ENCODE measurements at places on chromosomes 11 and 22.
A peak's percentile ranks its signal among the peaks of the same experiment; 100 is the strongest.

DNA sequence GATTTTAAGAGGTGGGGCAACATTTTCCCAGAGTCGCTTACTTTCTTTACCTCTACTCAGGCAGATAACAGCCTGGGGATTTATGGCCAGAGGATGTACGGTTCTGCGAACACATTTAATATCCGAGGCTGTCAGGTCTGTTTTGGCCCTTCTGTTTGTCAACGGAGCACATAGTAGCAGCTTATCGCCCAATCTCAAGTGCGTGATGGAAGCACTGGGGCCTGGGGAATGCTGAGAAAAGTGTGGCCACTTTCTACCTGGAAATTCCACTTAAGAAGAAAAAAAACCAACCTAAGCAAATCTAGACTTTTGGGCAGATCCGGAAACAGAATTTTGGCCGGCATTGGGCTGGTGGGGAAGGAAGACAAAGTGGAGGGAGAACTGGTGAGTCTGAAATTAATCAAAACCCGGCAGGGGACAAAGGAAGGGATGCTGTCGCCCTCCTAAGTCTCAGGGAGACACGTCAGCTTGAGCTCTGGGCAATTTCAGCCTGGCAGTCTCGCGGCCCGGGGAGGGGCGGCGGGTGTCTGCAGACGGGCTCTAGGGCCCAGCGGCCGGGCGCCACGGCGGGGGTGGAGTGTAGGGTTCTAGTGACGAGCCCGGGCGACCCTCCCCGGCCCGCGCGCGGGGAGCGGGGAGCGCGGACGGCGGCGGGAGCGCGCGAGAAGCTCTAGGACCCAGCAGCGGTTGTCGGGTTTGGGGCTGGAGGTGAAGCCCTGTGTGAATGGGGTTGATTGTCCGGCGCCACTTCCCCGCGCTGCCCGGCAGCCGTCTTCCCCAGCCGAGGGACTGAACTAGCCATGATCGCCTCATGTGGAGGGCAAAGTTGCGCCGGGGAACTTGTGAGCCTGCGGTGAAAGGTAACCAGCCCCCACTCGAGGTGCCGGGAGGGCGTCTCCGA lies at the start of gene AMOTL1:
AMOTL1 (plus strand) TSS at position 656 of the 901 bp plus-strand sequence; CDS start at position 812, 156 bp downstream.
- peak; percentile 99 for DNase-seq

GRCh38 chr11:66546966-66547661 lies 411 bp downstream of the ACTN3 start:
- peak; percentile 56 for DNase-seq

GRCh38 chr11:10730151-10730550 lies 20.9 kb upstream of the CTR9 start:
- DNase-seq: peak; percentile 36

DNA sequence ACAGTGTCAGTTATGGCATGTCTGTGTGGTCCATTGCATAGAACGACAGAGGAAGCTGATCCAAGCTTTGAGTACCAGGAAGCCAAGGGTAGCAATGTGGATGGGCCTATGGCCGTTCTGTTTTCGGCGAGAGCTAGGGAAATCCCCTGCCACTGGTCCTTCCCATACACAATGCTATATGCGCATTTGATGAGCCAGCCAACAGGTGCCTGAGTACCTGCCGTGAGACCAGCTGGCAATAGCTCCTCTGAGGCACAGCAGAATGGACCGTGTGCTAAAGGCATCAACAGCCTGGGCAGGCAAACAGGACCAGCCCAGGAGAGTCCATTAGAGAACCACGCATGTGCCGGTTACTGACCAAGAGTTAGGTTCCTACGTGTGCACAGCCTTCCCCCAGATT lies 753.0 kb downstream of the NTM start:
- DNase-seq: no peak

GRCh38 chr22:50165436-50166123 lies 5.0 kb upstream of the PANX2 start:
- no peak for DNase-seq

- DNase-seq: no peak
These were observed 238.2 kb downstream of the SOX6 start for GRCh38 chr11:16117989-16118756.

- DNase-seq: peak; percentile 93
These were observed 23.9 kb upstream of the TCF20 start for GRCh38 chr22:42294034-42294985.

- DNase-seq: peak; percentile 71
These were observed 1.4 kb downstream of the NECTIN1 start for GRCh38 chr11:119727523-119728151.

GRCh38 chr11:93939084-93939760 lies 81.9 kb upstream of the HEPHL1 start:
- no peak for DNase-seq

GRCh38 chr11:119844808-119845207 lies 115.8 kb upstream of the NECTIN1 start:
- no peak for DNase-seq

- no peak for DNase-seq
These were observed 60.5 kb downstream of the DDI1 start for GRCh38 chr11:104096900-104097299.

DNA sequence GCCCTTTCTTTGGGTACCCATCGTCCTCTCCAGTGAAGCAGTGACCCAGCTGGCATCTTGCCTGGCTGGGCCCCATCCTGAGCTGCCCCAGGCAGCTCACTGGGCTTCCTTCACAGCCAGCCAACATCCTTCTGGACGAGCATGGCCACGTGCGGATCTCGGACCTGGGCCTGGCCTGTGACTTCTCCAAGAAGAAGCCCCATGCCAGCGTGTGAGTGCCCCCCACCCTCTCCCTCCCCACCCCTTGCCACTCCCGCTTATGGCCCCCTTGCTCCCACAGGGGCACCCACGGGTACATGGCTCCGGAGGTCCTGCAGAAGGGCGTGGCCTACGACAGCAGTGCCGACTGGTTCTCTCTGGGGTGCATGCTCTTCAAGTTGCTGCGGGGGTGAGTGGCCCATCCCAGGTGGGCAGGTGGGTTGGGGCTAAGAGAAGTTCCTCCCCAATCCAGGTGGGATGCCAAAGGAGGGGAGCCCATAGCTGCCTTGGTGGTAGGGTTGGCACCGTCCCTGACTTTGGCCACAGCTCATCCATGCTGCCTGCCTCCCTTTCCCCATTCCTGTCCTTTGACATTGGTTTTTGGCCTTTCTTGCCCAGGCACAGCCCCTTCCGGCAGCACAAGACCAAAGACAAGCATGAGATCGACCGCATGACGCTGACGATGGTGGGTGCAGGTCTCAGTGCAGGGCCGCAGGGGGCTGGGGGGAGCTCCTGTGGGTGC lies 6.8 kb upstream of the ANKRD13D start:
- no peak for DNase-seq

- no peak for DNase-seq
These were observed 52.7 kb downstream of the PARVB start for GRCh38 chr22:44076825-44077224.

DNA sequence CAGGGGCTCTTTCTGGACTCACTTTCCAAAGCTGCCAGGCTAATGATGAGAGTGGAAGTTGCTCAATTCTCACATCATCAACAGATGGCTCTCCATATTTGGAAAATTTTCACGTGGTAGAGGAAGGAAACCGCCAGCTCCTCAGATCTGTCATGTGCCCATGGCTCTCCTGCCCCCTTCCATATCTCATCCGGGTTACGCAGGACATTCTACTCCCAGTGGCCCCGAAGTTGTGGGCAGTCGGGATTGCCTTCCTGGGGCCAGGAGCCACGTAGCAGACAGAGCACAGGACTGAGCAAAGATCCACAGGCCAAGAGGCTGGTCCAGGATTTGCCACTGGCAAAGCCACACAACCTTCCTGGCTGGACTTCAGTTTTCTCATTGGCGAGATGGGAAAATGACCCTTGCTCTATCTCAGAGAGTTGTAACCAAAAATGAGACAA lies 38.8 kb downstream of the RPUSD4 start:
- no peak for DNase-seq

DNA sequence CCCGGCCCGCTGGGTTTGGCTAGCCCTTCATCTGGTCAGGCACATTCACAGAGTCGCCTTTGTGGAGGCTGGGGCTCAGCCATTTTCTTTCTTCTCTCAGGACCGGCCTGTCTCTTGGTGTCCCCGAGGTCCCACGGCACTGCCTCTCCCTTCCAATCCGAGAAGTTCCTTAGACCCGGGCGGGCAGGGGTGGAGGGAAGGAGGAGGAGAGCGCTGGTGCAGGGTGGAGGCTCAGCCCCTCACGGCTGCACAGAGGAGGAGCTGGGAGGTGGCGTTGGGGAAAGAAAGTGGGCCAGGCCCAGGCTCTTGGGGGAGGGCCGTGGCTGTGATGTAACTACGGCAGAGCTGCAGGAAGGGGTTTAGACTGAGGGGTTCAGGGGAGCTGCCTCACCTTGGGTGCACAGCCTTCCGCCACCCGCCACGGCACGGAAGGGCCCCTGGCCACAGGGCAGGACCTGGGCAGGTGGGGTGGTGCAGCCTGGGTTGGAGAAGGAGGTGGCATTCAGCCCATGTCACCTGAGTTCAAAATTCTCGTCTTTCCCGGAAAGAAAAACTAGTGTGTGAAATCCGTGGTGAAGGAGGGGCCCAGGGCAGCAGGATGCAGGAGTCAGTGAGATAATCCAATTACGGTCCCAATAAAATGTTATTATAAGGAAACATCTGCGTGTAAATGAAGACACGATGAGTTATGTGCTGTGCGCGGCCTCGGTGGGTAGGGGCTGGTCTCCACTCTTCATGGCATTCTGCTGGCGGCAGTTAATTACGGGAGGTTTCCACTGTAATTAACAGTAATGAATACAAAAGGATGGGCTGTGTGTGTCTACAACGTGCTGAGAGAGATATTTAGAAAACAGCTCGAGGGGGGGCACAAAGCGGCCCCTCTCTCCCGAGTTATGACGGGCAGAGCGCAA lies 1.7 kb downstream of the BRSK2 start:
- no peak for DNase-seq

GRCh38 chr11:3231851-3232744 lies at the start of gene MRGPRE:
TSS of gene MRGPRE (minus strand) at chr11:3232417. CDS start at chr11:3228799, 3,618 bp downstream.
- peak; percentile 47 for DNase-seq

DNA sequence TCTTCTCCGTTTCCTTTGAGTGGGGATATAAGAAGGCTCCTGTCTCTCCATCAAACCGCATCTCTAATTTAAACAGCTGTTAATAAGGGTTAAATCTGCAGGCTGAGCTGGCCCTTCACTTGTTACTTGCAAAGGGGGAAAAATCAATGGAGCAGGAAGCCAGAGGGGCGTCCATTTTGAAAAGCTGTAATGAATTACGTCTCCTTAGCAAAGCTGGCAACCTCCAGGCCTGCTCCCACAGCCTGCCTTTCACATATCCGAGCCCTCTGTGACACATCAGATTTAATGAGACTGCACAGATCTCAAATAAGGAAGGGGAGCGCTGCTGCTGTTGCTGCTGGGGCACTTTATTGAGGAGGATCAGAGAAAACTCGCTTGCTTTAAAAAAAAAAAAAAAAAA lies 320.8 kb downstream of the BLID start:
- no peak for DNase-seq

GRCh38 chr11:61091373-61092279 lies 10.7 kb upstream of the CD5 start:
- DNase-seq: peak; percentile 68

DNA sequence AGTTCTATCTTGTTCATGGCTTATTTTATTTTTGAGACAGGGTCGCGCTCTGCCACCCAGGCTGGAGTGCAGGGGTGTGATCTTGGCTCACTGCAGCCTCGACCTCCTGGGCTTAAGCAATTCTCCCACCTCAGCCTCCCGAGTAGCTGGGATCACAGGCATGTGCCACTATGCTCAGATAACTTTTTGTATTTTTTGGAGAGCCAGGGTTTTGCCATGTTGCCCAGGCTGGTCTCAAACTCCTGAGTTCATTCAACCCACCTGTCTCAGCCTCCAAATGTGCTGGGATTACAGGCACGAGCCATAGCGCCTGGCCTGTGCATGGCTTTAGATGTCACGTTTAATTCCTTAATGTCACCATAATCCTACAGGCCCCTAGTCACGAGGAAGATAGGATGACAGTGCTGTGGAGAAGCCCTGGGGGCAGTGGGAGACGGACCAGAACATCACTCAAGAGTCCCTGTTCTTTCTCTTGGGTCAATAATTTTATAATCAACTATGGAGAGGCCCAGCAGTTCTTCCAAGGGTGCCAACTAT lies 99.5 kb downstream of the RDX start:
- DNase-seq: no peak

DNA sequence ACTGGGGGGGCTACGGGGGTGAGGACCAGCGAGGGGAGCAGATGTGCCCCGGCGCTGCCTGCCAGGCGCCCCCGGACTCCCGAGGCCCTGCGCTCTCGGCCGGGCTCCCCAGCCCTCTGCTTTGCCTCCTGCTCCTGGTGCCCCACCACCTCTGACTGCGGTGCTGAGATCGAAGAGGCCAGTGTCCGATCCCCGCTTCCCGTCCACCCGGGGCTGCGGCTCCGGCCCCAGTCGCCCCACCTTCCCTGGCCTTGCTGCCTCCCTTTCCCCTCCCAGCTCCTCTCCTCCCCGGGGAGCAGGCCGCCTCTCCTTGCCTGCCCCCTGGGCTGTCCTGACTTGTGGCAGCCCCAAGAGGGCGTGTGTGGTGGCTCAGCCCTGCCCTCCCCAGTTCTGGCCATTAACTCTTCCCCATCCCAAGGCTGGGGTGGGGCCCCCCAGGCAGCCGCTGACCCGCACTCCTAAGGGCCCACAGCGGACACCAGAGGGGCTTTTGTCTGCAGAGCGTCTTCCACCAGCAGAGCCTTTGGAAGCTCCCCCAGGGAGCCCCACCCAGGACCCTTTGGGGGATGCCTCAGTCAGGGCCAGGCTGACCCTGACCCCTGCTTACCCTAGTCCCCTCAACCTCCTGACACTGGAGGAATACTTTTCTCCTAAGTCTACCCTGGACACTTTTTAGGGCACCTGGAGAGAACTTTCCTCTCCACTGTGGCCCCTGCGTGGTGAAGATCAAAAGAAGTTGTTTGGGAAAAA lies 16.6 kb downstream of the RTN4RL2 start:
- peak; percentile 73 for DNase-seq

- DNase-seq: peak; percentile 48
These were observed 39.4 kb upstream of the TOLLIP start for GRCh38 chr11:1348796-1349326.

GRCh38 chr11:123301013-123301591 lies 106.1 kb upstream of the CLMP start:
- DNase-seq: no peak

DNA sequence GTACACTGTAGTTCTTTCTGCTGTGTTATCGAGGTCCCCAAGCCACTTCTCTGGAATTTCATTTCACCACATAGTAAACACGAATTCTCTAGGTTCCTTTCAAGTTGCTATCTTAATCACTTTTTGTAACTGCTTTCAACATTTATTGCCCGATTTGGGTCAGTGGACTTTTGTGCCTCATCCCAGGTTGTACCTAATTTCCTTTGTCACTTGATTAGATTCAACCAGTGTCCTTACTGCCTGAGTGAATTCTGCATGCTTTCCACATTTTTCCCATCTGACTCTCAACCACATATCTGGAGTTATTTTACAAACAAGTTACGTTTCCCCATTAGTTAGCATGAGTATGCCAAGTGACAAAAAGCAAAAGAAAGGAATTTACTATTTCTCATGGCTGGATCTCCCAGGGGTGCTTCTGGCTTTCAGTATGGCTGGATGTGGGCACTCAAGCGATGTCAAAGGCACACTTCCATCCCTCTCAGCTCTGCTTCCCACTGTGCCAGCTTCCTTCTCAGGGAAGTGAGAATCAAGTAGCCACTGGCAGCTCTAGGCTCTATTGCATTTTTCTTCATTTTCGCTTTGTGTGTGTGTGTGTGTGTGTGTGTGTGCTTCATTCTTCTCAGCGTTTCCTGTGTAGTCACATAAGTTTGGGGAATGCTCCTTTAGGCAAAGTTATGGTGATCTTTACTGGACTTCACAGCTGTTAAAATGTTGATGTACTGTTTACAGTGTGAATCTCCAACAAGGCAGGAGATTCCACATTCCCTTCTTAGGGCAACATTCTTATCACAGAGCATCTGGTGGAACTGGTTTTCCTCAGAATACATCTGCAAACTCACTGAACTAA lies 128.9 kb downstream of the DBX1 start:
- DNase-seq: peak; percentile 81

Data from islet precursor cell (in vitro differentiated cells).